ENCODE measurements at places on chromosomes 2 and 18.

DNA sequence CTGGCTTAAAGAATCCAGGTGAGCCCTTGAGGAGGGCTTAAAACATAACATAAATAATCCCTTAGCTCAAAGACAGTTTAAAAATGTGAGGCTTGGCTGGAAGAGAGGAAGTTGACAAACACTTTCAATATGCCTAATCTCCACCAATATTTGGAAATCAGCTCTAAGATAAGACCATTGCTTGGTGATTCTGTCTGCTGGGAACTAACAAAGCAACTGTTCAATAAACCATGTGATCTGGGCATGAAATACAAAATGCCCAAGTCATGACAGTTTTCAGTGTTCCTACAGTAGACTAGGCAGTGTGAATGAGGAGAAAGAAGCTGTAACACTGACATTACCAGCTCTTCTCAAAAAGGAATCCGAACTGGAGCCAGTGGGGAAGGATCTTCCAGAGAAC is 10.7 kb downstream of the MFF start:
- DNase-seq = no peak

GRCh38 chr2:27177441-27178351 is 28.9 kb downstream of the TCF23 start:
- DNase-seq = no peak

DNA sequence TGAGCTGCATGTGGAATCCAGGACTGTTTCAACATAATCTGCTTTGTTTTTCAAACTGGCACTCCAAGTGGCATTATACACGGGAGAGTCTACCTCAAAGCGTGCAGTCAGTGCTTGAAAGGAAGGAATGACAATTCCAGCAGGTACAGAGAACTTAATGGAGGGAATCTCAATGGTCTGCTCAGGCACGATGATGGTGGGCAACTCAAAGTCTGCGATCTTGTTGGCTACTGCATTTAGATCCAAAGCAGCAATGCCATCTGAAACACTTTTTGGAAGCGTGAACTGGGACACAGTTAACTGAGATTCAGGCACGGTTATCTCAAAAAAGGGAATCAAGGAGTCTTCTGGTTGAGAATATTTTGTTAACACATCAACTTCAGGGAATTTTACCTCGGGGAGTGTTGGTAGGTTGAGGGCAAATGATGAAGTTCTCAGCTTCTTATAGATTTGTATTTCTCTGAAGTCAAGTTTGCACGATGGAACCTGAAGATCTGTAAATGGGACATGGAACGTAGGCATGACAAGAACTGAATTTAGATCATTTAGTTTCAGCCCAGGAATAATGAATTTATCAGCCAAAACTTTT is 38.7 kb downstream of the APOB start:
- DNase-seq = no peak

GRCh38 chr2:68837861-68838341 is 33.3 kb downstream of the BMP10 start:
- DNase-seq = no peak

- DNase-seq = no peak
Observed at GRCh38 chr2:6073191-6074088, 381.3 kb downstream of the SOX11 start.

- DNase-seq = no peak
Observed at GRCh38 chr18:55524353-55525073, 63.5 kb downstream of the TCF4 start.

Data from NCI-H1048 (cell line).